ENCODE measurements at places on chromosomes 7 and 10.

- DNase-seq: no peak
Observed at GRCh38 chr10:6586501-6586900, 6.4 kb upstream of the PRKCQ start.

DNA sequence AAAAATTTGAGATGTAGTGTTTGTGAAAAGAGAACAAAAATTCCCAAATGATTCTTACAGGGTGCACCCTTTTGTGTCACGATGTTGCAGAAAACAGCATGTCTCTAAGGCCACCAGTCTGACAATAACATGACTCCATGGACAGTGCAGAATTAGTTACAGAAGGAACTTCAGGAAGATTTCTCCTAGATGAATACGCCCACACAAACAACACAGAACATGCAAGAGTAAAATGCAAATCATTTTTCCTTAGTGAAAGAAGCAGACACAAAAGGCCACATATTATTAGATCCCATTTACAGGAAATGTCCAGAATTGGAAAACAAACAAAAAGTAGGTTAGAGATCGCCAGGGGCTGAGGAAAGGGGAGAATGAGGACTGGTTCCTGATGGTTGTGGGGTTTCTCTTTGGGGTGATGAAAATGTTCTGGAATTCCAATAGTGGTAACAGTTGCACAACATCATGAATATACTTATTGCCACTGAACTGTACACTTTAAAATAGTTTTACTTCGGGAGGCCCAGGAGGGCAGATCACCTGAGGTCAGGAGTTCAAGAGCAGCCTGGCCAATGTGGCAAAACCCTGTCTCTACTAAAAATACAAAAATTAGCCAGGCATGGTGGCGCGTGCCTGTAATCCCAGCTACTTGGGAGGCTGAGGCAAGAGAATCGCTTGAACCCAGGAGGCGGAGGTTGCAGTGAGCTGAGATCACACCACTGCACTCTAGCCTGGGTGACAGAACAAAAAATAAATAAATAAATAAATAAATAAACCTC lies 10.2 kb downstream of the ZC3HAV1 start:
- no peak for DNase-seq

- no peak for DNase-seq
Observed at GRCh38 chr7:43693687-43694398, 35.5 kb downstream of the COA1 start.

GRCh38 chr7:135928136-135928535 lies 49.0 kb downstream of the MTPN start:
- no peak for DNase-seq

GRCh38 chr7:43307522-43307921 lies 195.1 kb downstream of the HECW1 start:
- DNase-seq: no peak

DNA sequence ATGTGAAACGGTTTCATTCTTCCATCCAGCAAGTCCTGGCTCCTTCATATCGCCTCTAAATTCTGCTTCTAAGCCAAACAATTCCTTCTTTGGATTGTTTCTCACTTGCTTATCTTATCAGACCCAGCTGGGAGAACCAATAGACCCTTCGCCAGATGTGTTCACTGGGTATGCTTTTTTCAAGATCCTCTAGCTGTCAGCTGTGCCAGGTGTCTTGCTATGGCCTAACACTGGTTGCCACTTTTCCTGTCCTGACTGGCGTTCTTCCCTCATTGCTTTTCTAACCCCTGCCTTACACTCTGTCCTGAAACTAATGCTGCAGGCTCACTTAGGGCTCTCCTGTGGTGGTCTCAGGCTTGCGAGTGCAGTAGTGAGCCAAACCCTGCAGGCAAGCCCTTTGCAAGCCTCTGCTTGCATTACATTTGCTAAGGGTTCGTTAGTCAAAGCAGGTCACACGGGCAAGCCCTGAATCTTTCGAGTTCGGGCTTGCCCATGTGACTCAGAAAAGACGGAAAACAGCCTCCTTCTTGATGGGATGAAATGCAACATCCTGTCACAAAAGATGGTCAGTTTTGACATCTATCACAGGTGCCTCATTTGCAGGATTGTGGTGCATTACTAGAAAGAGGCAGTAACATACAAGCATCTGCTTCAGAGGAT lies 92.8 kb downstream of the VWC2 start:
- no peak for DNase-seq

GRCh38 chr7:22109761-22110160 lies 164.1 kb upstream of the CDCA7L start:
- peak; percentile 4 for DNase-seq

- no peak for DNase-seq
Observed at GRCh38 chr10:123205041-123205440, 50.8 kb downstream of the BUB3 start.

DNA sequence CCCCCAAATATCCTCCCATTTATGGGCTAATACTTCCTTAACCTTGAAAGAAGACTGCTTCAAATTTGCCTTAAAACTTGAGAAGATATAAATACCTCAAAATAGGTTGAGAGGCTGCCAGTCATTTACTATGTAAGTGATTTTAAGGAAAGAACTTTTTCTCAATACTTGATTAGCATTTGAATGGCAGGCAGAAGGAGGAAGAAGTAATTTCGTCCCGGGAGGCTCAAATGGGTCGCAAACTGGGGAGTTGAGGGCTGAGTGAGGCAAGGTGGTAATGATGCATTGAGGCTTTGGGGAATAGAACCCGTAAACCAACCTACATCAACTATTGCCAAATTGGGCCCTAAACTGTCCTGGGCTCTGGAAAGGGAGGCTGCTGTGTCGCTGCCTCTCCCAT lies 11.1 kb downstream of the CAMK1D start:
- no peak for DNase-seq

GRCh38 chr10:100984672-100985177 lies 2.6 kb downstream of the MRPL43 start:
- no peak for DNase-seq

GRCh38 chr7:99457650-99458493 lies 8.1 kb downstream of the ATP5MF start:
- no peak for DNase-seq

DNA sequence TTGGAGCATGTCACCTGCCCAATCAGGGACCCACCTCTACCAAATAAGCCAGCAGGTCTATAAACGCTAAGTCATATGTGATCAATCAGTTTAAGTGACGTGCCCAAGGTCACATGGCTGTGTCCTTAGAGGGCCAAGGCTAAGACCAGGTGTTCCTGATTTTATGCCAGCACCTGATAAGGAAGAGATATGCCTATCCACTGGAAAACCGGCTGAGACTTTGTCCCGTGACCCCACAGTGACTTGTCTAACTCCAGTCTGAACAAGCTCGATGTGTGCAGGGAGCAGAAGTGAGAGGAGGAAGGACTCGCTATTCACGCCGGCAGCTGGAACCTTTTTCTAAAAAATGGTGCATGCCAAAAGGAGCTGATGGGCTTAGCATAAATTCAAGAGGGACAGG lies 57.0 kb downstream of the PRKAG2 start:
- DNase-seq: no peak

DNA sequence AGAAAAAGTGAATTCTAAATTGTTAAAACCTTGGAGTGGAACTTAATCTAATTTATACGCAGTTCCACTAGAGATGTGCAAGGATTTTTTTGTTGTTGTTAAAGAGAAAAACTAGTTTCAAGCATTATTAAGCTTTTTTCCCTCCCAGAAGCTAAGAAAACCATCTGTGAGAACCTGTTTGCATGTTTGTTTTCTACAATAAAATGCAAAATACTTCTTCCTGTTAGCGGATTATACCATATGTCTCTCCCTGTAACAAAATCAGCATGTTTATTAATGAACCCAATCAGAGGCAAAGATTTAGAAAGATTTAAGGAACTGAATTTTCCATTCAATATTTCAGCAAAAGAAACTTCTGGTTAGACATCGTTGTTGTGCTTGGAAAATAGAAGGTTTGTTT lies 579.8 kb upstream of the GALNT17 start:
- DNase-seq: no peak

- peak; percentile 55 for DNase-seq
Observed at GRCh38 chr7:44145479-44145968, 4.4 kb upstream of the MYL7 start.

Data from stimulated activated CD4-positive, alpha-beta T cell treated with anti-CD3 and anti-CD28 coated beads, Interleukin-1b, Interleukin-23, amount 100 ng/mL, for 4 hours (primary cell).